ENCODE measurements at places on chromosomes 7 and 10.

GRCh38 chr7:23925088-23925487, 215.1 kb downstream of the STK31 start:
- no peak for DNase-seq

DNA sequence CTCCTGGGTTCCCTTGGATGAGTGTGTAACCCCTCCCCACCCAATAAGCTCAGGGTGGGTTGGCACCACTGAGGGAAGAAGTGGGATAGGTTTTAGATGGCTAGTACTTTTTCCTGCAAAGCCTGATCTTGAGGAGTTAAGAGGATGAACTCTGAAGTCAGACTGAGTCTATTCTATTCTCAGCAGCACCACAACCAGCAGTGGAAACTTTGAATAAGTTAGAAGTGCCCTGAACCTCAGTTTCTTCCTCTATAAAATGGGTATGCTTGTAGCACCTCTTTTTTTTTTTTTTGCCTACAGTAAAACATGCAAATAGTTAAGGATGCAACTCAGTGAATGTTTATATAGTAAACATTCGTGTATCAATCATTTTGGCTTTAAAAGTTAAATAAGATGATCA, 7.1 kb downstream of the NKX2-3 start:
- no peak for DNase-seq

DNA sequence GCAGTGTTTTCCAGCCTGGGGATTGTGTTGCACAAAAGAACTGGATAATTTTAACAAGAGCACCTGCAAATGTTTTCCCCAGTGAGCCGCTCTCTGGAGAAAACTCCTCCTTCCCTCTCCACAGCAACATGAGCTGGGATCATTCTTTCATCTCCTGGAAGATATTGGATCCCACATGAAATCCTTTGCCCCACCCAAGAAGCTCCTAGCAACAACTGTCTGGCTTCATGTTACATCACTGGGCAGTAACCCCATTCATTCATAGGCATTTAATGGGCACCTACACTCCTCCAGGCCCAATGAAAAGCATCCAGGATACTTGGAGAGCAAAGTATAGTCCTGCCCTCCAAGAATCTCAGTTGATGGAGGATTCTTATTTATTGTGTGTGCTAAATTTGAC, 27.2 kb downstream of the LSM5 start:
- DNase-seq, result no peak

DNA sequence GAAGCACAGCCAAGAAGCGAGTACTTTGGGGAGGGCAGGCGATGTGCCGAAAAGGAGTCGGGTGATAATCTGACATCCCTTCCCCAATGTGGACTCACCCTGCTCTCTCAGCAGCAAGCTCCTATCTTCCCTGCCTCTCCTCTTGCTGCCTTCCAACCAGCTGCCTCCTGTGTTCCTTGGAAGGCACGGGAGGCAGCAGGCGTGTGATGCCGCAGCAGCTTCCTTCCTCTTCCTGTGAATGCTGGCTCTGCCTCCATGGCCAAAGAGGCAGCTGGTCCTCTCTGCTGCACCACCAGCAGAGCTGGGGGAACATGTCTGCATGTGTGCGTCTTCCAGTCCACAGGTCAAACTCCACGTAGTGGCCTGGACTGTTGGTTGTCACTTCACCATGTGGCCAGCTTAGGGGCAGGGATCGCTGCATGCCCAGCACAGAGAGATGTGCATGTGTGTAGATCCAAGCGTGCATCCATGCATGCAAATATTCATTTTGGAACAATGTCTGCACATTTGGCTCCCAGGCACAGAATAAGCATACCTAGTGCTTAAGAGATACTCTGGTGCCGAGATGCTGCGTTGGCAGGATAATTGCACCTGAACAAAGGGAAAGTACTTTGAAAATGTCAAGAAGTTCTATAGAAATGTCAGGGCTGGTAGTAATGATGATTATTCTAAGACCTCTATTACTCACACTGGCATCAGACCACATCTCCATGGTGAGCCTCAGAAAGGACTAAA, 499.8 kb downstream of the PLXNA4 start:
- DNase-seq, result no peak

DNA sequence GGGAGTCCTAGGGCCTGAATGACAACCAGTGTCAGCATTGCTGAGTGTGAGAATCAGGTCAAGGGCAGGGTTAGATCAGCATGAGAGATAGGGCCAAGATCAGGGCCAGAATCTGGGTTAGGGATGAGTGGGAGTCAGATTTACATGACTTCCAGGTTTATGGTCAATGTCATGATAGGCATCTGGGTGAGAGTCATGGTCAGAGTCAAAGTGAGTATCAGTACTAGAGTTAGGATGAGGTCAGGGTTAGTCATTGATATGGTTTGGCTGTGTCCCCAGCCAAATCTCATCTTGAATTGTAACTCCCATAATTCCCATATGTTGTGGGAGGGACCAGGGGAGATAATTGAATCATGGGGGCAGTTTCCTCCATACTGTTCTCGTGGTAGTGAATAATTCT, 12.3 kb downstream of the MRPS24 start:
- no peak for DNase-seq

DNA sequence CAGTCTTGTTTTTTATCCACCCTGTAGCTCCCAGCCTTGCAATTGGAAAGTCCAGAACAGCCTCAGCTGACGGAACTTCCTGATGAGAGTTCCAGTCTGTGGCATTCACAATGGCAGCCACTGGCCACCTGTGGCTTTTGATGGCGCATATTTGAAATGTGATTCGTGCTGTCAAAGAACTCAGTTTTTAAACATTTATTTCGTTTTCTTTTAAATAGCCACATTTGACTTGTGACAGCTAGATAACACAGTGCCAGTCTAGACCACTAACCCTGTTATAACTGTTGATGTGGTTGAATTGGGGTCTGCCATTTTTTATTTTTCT, 97.3 kb downstream of the INPP5A start:
- no peak for DNase-seq

- DNase-seq, result no peak
These were observed 254.8 kb downstream of the MAD1L1 start for GRCh38 chr7:1977876-1978441.

DNA sequence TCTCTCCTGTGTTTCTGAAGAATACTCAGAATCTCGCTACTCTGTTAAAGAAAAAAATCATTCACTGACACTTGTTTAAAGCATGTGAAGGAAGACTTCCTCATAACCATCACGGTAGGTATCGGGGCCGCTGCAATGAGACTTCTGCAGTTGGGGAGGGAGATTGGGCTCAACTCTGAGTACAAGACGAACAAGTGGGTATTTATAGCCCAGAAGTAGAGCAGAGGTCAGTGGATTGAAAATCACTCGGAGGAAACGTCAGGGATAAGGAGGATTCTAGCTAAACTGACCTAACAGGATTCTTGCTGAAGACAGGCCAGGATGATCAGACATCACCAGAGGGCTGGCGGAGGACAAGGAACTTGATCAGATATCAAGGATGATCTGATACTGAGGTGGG, 33.3 kb downstream of the ITPRIP start:
- DNase-seq, result no peak

- no peak for DNase-seq
These were observed 2.9 kb downstream of the MACROH2A2 start for GRCh38 chr10:70055550-70055949.

- DNase-seq, result peak; percentile 18
These were observed 1277.1 kb downstream of the GATA3 start for GRCh38 chr10:9331583-9332008.

DNA sequence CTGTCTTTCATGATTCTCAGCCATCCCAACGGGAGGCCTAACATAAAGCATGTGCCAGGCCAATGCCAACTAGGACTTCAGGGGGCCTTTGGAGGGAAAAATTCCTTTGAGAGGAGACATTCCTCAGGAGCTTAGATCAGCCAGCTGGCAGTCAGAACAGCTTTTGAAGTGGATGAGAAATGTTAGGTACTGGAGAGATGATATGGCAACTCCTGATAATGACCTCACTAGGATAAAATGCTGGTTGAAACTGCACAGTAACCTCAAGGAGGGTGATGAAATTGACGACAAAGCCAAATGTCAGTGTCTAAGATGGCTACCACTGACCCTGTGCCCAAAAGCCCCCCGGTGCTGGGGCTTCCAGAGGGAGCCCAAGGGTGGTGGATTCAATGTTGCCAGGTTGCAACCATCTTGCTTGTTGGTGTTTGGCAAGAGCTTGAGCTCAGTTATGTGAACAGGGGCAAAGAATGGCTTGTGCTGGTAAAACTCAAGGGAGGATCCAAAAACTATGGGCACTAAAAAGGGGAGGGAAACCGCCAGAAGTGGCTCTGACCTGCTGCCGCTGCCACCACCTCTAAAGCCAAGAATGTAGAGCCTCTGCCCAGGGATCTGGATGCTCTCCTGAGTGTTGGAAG, 121.2 kb downstream of the UBE2H start:
- DNase-seq, result no peak

DNA sequence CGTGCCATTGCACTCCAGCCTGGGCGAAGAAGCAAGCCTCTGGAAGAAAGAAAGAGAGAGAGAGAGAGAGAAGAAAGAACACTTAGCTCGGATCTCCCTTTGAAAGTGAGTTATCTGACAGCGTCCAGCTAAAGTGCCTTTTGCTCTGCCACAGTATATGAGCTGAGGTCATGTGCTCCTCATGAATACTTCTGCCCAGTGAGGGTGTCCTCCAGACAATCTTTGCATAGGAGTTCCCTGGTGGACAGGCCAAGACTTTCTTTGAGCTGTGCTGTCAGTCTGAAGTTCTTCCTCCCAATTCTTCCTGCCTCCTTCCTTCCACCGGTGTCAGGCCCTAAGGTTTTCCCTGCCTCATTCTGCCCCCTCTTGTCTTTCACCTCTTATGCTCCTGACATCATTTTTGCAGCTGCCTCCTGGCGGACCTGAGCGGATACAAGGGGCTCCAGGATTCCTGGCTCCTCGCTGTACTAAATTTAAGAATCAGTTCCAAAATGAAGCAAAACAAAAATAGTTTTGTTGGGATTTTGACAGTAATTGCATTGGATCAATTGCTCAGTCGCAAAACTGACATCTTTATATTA, 31.9 kb downstream of the XRCC2 start:
- DNase-seq, result no peak

GRCh38 chr10:15120523-15120922, 23.4 kb downstream of the RPP38 start:
- no peak for DNase-seq

DNA sequence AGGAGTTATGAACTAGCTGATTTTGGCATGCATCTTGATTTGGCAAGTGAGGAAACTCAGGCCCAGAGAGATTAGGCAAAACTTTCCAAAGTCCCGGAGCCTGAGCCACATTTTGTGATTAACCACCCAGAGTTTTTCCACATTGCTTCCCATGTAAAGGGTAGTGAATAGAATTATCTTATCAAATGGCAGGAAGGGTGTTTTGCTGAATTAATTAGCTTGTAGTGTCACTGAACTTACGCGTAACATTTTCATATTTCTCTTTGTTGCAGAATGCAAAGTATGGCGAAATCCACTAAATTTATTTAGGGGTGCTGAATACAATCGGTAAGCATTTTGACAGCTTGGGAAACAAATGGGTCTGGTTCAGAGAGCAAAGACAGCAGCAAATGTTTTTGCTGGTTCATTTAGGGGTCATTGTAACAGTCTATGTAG, 176.2 kb downstream of the ST7 start:
- no peak for DNase-seq

DNA sequence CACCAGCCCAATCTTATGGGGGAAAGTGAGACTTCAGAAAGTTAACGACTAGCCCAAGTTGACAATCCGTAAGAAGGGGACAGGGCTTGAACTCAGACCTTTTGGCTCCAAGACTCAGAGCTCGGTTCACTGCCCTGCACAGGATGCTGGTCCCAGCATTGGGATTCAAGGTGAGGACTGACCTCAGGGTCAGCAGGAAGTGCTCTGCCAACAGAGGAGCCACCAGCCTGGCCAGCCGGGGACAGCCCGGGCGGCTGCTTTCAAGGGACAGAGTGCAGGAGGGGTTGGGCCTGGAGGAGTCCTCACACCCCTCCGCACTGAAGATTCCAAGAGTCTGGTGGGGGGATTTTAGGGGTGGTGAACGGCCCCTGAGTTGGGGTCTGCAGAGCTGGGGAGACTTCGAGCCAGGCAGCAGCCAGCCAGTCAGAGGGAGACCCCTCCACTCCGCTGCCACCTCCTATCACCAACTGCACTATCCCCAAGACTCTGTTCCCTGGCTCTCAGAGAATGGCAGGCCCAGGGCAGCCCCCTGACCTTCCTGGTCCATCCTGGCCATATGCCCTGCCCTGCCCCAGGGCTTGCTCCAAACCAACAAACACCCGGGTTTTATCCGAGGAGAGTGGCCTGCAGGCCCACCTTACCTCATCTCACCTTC, 19.7 kb downstream of the TLL2 start:
- no peak for DNase-seq

DNA sequence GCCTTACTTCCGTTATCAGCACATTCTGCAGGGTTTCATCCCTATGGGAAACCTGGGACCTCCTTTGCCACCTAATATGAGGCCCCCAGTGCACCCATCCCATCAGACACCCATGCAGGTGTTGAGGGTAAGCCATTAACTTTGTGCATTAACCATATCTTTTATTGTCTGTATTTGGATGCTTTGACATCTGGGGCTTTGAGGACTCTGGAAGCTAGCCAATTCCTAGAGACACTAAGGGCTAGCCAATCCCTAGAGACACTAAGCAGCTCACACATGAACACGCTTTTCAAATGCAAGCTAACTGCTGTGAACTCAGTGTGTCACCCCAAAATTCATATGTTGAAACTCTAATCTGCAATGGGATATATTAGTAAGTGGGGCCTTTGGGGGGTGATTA, 272.5 kb upstream of the COBL start:
- DNase-seq, result no peak

- no peak for DNase-seq
These were observed 618.6 kb upstream of the MKI67 start for GRCh38 chr10:128744811-128745305.

DNA sequence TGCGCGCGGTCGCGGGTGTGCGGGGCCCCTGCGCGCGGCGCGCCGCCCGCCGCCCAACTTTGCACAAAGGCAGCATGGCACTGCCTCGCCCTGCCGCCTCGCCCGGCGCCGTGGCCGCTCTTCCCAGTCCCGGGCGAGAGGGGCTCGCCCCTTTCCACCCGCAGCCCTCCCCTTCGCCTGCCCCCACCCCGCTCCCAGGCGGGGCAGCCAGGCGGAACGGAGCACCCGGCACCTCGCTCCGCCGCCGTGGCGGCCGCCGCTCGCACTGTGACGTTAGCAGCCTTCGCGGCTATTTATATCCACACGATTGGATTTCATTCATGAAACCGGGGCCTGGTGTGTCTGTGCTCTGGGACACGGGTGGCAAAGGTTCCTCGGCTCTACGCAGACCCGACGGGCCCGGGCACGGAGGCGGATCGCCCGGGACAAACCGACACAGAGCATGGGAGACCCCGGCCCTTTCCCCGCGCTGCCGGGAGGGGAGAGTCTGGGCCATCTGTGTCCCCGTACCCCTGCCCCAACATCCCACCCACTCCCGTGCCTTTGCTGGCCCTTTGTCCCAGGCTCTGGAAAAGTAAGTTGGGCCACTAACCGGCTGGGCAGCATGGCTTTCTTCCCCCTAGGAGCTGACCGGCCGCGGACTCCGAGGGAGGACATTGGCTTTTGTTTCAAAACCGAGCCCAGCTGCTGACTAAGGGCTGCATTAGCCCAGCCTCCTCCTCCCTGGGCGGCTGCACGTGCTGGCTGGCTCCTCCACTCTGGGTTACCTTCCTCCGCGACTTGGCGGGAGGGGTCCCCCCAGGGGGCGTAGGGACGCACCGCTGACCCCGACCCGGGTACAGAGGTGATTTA, at the start of gene RHOBTB1:
Gene RHOBTB1 (minus strand): TSS at position 128 of the 852 bp plus-strand sequence. CDS start 32,643 bp downstream, outside the sequence.
- DNase-seq, result peak; percentile 62
